Activated naive CD8-positive, alpha-beta T cell treated with anti-CD3 and anti-CD28 coated beads, Interleukin-2, amount 50 U/mL, for 16 hours (primary cell): ENCODE measurements at places on chromosomes 13 and 19.

- no peak for DNase-seq
These were observed 15.7 kb downstream of the RASA3 start for GRCh38 chr13:114116734-114117133.

GRCh38 chr13:90562443-90562842 lies 785.0 kb upstream of the MIR17HG start:
- DNase-seq, result no peak

DNA sequence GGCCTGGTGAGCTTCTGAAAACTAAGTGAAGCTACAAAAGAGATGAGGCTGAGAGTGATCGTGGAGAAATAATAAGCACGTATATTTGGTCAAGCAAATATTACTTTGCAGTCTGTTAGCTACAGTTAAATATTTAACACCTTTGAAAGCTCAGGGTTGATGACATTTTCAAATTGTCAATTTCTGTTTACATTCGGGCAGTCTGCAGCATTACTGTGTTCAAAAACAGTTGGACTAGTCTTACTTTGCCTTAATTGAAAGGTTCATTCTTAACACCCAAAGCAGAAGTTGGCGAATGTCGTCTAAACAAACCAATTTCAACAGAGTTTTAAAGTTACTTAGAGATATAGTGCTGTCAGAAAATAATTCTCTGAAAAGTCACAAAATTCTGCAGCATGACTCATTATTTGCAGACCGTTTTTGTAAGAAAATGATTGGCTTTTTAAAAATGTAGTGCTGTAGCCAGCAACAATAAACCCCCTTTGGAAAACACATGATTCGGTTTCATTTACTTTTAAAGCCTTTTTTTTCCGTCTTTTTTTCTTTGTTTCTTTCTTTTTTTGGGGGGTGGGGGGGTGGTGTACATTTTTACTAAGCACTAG lies 549.0 kb downstream of the GPC6 start:
- no peak for DNase-seq

DNA sequence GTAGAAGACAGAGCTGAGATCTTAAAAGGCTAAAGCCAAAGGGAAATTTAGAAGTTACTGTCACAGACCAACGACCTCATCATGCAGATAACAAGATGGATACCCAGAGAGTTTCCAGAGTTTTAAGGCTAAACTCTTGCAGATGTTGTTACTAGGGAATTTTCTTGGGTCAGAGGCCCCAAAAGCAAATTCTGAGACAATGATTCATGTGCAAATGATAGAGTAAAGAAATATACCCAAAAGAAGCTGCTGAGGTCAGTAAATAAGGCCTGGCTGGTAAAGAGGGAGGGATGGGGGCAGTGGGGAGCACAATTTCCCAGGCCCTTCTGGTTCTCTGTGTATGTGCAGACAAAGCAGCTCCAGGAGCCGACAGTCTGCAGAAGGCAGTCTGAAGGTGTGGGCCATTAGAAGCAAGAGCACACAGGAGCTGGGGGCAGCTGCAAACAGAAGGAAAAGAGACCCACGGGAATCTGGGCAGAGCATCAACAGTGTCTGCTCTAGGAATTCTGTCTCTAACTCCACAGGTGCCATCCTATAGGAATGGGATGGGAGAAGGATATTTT lies 330.8 kb downstream of the TBC1D4 start:
- no peak for DNase-seq

DNA sequence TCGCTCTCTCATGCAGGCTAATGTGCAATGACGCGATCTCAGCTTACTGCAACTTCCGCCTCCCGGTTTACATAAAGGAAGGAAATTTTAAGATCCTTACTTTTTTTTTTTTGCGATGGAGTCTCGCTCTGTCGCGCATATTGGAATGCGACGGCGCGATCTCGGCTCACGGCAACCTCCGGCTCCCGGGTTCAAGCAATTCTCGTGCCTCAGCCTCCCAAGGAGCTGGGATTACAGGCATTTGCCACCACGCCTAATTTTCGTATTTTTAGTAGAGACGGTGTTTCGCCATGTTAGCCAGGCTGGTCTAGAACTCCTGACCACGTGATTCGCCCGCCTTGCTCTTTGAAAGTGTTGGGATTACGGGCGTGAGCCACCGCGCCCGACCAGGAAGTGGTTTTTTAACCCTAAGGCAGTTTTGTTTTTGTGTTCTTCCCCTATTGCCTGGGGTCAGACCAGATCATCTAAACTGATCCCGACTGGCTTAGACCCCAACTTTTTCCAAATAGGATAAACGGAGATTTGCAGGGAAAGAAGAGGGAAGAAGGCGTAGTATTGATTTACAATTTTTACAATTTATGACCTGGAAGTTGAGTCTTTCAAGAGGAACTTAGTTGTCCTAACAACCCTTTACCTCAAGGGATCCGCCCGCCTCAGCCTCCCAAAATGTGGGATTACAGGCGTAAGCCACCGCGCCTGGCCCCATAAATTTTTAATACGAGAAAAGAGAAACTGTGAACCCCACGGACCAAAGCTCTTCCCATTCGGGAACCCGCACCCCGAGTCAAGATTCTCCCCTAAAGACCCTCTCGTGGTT lies 142.0 kb downstream of the ZNF737 start:
- DNase-seq, result no peak

DNA sequence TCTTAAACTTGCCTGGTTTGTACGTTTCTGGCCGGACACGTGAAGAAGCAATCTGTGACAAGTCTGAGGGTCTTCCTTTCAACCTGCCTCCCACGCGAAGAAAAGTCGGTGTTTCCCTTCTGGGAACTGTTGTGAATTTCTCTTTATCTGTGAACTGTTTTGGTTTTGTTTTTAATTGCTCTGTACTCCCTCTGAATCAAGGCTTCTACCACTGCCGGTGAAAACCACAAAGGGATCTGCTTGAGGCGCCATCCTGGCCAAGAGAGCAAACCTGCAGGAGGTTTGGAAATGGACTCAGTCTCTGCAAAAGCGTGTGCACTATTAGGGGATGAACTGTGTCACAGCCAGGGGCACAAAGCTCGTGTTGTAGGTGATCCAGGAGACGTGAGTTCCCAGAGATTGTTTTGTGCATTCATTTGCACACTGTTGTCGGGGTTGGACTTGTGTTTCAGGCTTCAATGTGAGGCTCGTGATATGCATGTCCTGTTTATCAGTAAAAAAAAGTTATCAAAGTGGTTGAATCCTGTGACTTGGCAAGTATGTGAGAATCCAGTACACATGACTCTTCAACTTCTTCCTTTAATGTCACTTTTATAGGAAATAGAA lies 9.7 kb downstream of the SIGLEC8 start:
- peak; percentile 38 for DNase-seq

DNA sequence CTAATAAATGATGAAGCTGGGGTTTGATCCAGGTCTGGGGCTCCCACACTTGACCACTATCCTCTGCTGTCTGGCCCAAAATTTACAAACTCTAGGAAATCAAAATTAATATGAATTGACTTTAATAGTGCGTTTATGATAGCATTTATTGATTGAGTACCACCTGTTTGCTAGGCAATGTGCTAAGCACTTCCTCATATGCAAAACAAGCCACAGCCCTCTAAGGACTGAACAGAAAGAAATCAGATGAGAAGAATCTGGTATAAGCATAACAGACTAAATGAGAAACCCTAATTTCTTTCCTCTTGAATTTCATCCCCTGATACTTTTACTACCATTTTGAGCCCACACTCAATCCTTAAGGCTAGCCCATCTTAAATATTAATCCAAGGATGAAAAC lies 6.6 kb upstream of the MLNR start:
- no peak for DNase-seq

DNA sequence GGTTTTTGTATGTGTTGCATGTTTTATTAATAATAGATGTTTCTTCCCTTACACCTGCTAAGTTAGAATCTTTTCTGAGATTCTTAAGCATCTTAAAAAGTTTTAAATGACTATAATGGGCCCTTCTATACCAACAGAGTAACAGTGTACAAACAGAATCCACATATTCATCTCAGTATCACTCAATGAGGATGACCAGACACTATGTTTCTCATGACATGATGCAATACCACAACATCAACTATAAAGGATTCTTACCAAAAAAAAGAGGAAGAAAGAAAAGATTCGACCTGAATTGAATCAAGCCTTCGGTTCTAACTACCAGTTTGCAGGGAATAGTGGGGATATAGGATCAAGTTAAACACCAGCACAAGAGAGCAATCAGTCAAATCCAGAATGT lies 56.5 kb downstream of the INTS6 start:
- DNase-seq, result no peak

GRCh38 chr13:51995677-51996551 lies 15.3 kb downstream of the ATP7B start:
- DNase-seq, result no peak

DNA sequence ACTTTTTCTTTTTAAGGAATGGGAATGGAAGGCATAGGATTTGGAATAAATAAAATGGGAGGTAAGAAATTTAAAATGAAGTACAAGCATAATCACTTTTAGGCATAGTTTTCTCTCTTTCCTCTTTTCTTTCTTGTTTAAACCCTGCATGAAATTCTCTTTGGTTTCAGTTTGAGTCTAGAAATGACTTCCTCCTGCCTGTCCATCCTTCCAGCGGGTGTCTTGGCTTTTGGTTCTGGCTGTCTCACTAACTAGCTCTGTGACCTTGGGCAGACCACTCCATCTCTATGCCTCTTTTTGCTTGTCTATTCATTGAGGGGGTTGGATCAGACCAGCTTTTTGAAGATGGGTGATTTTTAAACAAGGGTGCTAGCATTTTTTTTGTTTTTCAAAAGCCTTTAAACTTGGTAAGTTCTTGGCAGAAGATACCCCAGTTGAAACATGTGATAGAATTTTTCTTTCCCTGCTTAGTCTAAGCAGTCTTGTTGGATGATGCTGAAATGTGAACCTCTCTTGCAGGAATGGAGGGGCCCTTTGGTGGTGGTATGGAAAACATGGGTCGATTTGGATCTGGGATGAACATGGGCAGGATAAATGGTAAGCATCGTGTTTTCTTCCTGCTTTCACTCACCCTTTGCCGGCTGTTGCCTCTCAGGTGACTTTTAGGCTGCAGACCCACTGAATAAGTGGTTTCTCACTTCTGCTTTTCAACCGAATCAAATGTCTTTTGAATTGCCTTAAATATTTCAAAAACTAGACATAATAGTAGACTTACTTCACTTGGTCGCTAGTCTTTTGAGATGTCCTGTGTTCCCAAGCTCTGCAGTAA lies 28.6 kb downstream of the PRAM1 start:
- DNase-seq, result no peak
